Mesenchymal stem cell (in vitro differentiated cells and primary cell): ENCODE measurements at places on chromosomes 3 and 15.

- no peaks in the 10 kb centered on the region for H3K4me1 ChIP-seq
- H3K27me3 ChIP-seq = no peaks in the 10 kb centered on the region
- no peaks in the 10 kb centered on the region for H3K36me3 ChIP-seq
- H3K27ac ChIP-seq = no peak overlapping the region
Measured at GRCh38 chr3:34570916-34571705, 772.7 kb downstream of the PDCD6IP start.

GRCh38 chr15:94110476-94111130, 120.8 kb upstream of the MCTP2 start:
- H3K36me3 ChIP-seq = no peaks in the 10 kb centered on the region
- DNase-seq = peak; percentile 14
- H3K4me1 ChIP-seq = no peaks in the 10 kb centered on the region
- no peaks in the 10 kb centered on the region for H3K27me3 ChIP-seq
- H3K4me3 ChIP-seq = no peak overlapping the region

DNA sequence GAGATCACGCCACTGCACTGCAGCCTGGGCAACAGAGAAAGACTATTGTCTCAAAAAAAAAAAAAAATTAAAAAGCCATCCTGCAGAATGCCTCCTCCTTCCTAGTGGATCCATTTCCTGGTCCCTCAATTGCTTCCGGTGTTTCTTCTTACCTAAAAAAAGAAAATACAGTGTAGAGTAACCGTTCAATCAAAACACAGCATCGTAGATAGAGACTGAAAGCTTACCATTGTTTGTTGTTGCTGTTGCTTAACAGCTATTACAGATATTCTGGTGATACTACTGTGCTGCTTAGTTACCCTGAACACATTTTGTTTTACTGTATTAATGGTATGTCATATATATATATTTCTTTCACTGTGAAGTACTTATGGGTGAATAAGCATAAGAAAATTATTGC, 105.5 kb upstream of the LRRFIP2 start:
- no peak overlapping the region for H3K4me3 ChIP-seq
- no peak overlapping the region for H3K27ac ChIP-seq
- H3K27me3 ChIP-seq = no peaks in the 10 kb centered on the region
- peaks cover 20% of the 10 kb centered on the region for H3K36me3 ChIP-seq
- H3K4me1 ChIP-seq = no peaks in the 10 kb centered on the region

GRCh38 chr3:142981108-142981507, 17.6 kb upstream of the PAQR9 start:
- H3K27ac ChIP-seq = no peak overlapping the region
- H3K27me3 ChIP-seq = no peaks in the 10 kb centered on the region
- no peak for DNase-seq
- H3K4me1 ChIP-seq = peaks cover 2% of the 10 kb centered on the region
- H3K36me3 ChIP-seq = no peaks in the 10 kb centered on the region
- no peak overlapping the region for H3K4me3 ChIP-seq

GRCh38 chr3:27176256-27176655, 192.9 kb downstream of the NEK10 start:
- H3K27me3 ChIP-seq = no peaks in the 10 kb centered on the region
- H3K27ac ChIP-seq = no peak overlapping the region
- peaks cover 37% of the 10 kb centered on the region for H3K36me3 ChIP-seq
- H3K4me1 ChIP-seq = no peaks in the 10 kb centered on the region
- no peak for DNase-seq
